HTR-8/SVneo (cell line): ENCODE measurements at places on chromosomes 12 and 14.

GRCh38 chr14:41506552-41506951, 100.1 kb upstream of the LRFN5 start:
- no peak for DNase-seq

- DNase-seq: no peak
These were observed 77.5 kb upstream of the ATP2A2 start for GRCh38 chr12:110203546-110203945.

- DNase-seq: peak; percentile 47
These were observed 3.6 kb upstream of the ARID2 start for GRCh38 chr12:45725631-45726602.

DNA sequence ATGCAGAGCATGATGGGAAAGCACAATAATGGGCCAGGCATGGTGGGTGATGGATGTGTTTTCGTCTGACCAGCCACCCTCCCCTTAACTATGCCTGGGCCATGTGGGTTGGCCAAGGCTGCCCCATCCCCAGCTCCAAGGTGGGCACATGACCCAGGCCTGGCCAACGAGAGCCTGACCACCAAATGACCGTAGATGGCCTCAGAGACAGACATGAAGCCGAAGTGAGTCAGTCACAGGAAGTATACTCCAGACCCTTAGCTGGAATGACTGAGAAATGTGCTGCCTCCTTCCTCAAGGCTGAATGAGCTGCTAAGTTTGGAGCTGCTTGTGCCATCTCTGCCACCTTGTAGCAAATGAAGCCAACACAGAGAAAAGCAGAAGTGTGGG, 233.6 kb downstream of the BCL11B start:
- no peak for DNase-seq

DNA sequence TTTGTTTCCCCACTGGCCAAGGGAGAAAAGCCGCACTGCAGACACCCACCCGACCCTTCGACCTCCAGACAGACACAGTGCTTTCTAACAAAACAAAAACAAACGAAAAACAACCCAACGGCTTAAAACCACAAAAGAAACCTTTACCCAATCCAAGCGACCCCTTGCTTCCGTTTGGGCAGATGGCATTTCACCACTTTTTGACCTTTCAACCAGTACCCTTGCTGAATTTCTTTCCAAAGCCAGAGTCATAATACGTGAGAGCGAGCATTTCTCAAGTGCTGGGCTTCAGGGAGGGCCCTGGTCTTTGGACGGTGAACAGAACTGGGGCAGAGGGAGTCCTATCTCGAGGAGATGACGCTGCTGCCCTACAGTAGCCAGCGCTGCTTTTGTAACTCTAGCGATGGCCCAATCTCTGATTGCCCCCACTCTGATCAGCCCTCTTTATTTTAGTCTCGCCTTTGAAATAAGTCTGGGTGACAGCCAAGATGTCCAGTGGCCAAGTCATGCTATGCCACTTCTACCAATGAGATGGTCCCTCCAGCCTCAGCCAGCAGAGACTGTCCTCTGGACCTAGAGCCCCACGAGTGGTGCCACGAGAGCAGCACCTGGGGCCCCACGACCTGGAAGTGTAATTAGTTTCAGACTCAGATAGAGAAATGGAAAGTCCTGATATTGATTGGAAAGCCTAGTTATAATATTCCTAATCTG, 21.9 kb upstream of the ADIPOR2 start:
- no peak for DNase-seq

GRCh38 chr14:96662116-96662970, 134.8 kb upstream of the VRK1 start:
- DNase-seq: no peak

DNA sequence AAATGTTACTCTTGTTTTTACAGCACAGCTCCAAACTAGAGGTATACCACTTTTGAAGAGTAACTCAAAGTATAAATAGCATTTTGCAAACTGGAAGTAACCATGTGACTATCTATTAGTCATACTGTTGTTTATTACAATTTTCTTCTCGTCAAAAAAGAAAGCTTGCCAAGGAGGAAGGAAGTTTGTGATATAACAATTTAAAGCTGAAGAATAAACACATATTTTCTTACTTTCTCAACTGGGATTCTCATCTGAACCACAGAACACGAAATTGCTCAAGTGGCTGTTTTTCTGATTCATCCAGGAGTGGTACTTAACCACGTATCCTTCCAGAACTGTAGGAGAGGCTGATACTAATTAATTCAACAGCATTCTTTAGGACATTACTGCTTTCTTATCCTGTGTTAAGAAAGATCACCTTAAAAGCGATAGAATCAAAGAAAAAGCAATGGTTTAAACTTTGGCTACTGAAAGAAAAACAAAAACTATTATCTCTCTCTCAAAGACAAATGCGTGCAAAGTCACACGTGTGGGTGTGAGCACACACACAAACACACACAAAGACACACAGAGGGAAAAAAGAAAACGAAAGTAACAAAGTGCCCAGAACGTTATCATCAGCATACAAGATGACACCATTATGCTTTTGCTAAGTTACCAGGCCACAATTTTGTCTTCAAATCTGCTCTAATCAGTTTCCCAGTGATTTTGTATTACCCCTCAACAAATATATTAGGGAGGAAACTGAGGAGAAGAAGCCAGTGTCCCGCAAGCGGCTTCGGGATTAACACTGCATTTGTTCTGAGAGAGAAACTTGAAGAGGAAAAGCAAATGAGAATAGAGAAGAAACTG, at the start of gene CLEC2B:
TSS of gene CLEC2B (minus strand) at position 48 of the 855 bp plus-strand sequence.
- DNase-seq: no peak

DNA sequence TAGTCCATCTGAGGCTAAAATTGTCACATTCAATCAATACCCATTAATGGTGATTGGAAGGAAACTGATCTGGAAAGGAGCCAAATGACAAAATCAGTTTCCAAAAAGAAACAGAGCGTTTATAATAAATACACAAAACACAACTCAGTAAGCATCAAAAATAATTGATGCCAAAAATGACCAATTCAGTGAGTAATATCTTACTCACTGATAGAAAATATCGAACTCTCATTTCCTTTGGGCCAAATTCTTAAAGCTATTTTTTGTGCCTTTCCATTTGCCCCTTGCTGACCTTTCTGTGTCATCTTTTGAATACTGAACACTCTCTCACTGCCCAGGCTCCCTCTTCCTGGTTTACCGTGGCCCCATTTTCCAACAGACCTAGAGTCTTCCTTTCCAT, 22.5 kb upstream of the ATP2B1 start:
- no peak for DNase-seq

DNA sequence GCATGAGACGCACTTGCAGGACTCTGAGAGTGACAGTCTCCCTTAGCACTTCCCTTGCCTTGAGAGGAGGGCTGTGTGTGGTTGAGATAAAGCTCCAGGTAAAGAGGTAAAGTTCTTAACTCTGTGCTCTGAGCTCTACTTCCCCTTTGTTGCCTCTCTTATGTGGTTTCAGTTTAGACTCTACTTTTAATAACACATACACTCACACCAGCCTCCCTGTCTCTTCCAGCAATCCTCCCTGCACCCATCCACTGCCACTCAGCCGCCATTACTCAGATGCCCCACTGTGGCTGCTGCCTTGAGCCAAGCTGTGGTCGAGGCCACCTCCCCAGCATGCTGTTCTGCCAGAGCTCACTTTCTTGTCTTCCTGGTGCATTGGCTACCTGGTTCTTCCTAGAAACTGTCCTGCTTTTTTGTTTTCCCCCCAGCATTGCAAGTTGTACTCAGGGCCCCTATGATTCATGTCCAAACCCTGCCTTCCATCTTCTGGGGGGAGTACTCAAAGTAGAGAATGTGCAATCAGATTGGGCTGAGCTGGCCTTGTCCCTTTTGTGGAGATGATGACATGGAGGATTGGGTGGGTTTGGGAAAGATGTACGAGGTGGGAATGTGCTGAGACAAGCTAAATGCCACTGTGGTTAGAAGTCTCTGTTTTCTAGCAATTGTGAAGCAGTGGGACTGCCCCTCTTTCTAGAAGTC, 115.5 kb upstream of the PARP11 start:
- no peak for DNase-seq

GRCh38 chr12:115375186-115375991, 691.4 kb upstream of the TBX3 start:
- peak; percentile 51 for DNase-seq

- no peak for DNase-seq
These were observed 37.2 kb downstream of the TIMELESS start for GRCh38 chr12:56411781-56412639.

GRCh38 chr14:98512501-98513251, 759.3 kb downstream of the BCL11B start:
- DNase-seq: no peak

GRCh38 chr12:113186033-113186365, 478 bp downstream of the RITA1 start:
- DNase-seq: peak; percentile 12

DNA sequence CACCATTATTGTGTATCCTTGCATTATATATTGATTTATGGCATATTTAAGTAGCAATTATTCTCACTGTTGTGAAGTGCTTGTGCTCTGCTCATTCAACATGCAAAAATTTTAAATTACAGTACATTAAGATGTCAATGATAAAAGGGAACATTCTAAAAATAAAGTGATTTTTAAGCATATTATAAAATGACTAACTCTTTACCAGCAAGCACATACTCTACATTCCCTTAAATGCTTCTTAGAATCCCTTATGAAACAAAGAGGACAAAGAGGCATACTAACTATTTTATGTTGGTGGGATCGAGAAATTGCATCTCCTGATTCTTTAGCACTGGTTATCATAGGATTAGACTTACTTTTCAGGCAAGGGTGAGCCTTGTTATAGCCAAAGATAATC, 46.6 kb upstream of the ZDHHC17 start:
- no peak for DNase-seq

GRCh38 chr14:49417790-49418189, 168.4 kb downstream of the RPS29 start:
- no peak for DNase-seq

- no peak for DNase-seq
These were observed 17.2 kb downstream of the DPF3 start for GRCh38 chr14:72876710-72877063.

- DNase-seq: no peak
These were observed 6.6 kb upstream of the CFAP73 start for GRCh38 chr12:113142886-113143332.

- no peak for DNase-seq
These were observed 133.7 kb downstream of the PAPOLA start for GRCh38 chr14:96635850-96636249.
